ENCODE measurements at places on chromosomes 6 and 20.

- DNase-seq = no peak
Observed at GRCh38 chr6:164294047-164294784, 879.7 kb downstream of the QKI start.

GRCh38 chr6:96965492-96965891 lies 41.0 kb downstream of the KLHL32 start:
- DNase-seq = no peak

GRCh38 chr6:89999154-89999553 lies 104.9 kb downstream of the GJA10 start:
- peak; percentile 27 for DNase-seq

DNA sequence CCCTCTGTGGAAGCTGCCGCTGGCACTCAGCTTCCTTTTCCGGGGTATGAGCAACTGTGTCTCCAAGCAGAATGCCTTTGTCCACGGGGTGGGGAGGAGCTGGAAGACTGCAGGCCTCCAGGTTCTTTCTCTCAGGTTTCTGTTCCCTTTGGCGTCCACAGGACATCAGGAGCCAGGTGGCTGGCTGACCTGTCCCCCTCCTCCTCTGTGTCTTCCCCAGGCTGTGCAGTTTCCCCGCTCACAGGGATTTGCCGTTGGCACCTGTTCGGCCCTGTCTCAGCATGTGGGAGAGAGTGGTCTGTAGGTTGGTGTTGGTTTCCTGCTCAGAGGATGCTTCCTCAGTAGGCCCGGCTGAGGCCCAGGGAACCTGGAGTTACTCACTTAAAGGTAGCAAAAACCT lies 43.5 kb downstream of the CDS2 start:
- no peak for DNase-seq

DNA sequence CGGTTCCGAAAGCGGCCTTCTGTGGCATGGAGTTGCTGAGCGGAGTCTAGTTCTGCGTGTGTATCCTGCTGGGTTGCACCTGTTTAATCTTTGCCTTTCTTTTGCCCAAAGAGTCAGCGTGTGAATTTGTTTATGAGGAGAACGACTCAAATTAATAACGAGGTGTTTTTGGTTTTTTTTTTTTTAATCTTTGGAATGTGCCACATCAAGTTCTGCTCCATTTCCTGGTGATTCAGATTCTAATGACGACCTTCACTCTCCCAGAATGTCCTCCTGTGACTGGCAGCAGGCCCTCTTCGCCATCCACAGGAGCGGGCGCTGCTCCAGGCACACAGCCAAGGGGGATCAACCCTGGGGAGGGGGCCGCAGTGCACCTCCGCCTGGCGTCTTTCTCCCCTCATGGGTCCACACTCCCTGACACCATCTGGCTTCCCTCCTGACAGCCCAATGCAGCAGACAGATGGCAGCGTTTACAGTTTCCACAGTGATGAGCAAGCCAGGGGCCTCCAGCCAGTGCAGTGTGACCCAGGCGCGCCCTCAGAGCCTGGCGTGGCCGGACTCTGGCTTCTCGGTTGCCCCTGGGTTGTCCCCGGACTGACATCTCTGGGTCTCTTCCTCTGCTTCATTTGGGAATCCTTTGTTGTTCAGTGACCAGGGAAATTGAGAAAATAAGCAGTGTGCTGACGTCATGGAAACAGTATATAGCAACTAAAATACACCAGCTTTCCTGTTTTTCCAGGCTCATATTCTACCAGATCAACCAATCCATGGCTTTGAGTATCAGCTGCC lies 27.5 kb upstream of the AFDN start:
- DNase-seq = no peak

DNA sequence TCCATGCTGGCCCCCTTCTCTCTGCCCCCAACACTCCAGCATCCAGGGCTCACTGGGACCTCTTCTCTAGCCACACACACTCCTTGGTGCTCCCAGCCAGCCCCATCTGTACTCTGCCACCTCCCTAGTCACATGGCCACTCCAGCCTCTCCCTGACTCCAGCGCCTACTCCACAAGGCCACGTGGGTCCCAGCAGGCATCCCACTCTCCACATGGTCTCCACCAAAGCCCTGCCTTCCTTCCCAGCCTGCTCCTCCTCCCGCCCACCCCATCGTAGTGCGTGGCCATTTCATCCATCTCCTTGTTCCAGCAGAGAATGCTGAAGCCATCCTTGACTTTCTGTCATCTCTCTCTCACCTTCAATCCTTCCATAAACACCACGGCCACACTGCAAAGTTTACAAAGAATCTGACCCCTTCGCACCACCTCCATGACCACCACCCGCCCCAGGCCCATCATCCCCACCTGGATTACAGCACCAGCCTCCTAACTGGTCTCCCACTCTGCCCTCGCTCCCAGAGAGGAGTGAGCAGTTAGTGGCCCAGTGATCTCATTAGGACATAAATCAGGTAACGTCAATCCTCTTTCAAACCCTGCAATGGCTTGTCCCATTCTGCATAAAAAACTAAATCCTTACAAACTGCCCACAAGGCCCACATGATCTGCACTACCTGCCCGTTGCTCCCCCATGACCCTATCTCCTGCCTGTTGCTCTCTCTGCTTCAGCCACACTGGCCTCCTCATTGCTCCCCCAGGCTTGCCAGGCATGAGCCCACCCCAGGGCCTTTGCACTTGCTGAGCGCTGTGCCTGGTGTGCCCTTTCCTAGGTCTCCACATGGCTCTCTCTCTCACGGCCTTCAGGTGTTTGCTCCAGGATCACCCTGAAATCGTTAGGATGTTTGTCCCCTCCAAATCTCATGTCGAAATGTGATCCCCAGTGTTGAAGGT lies 96.2 kb downstream of the GRM4 start:
- no peak for DNase-seq

DNA sequence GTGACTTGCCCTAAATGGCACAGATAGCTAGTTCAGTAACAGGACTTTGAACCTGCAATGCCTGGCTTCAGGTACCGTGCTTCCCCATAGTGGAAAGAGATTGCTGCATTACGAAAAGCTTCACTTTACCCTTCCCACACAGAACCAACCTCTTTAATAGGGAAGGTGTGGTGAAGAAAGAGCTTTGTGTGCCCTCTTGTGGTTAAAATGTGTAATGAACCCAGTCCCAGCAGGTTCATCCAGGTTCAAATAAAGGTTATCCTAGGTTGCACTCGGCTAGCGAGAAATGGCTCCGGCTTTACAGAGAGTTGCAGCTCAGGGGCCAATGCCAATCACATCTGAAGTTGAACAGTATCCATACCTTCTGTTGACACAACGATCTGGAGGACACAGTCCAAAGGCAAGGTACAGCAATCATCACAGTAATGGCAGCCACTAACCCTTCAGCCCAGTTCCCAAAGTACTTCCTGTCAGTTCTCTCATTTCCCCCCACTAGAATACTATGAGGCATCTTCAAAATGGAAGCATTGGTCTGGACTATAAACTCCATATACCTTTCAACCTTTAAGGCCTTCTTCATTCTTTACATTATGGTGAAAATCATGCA lies 3.0 kb downstream of the DEFB115 start:
- DNase-seq = no peak

DNA sequence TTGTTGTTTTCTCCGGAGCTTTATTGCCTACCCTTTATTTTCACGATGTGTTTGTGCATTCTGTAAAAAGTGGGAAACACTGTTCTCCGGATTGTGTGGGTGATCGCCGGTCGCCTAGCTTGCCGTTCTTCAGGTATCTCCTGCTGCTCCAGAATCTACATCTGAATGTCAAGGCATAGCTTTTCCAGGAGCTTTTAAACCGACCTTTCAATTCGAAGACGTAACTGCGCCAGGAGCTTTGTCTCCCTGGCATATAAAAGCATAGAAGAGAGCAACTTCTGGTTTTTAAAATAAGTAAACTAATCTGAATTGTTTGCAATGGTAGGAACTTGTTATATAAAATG lies 96.0 kb downstream of the HFE start:
- no peak for DNase-seq

Data from AG10803 (cell line).